ENCODE measurements at places on chromosomes 3 and 15.

DNA sequence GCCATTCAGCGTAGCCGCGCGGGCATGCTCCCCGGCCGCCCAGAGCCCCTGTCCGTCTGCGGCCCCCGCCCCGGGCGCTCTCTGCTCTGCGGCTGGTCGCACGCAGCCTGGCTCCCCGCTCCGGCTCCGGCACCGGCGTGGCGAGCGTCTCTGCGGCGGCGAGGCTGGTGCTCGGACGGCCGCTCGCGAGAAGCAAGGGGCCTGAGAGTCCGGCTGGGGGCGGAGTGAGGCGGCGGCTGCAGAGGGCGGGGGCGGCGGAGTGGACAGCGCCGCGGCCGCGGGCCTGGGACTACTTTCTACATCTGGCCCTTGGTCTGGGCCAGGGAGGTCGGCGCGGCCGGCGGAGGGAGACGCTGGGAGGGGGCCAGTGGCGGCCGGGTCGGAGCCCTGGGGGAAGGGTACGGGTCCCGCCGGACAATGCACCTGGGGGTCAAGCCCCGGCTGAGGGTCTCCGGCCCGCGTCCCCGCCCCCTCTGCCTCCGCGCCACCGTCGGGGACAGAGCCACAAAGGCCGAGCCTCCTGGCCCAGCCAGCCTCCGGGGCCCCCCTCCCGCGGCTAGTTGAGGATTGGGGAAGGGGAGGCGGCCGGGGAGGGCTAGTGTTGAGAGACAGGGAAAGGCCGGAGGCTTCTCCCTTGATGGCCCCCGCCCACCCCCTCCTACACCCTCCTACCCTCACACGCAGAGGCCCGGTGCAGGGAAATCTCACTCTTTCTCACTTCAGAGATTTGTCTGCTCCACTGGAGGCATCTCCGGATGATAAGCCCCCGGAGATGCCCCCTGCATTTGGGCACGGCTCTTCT, at the start of gene PRTG:
Gene PRTG (minus strand): TSS at position 226 of the 802 bp plus-strand sequence. CDS start 221 bp downstream, at position 5.
- no peak for DNase-seq

GRCh38 chr3:68973639-68974038, 39.8 kb downstream of the EOGT start:
- no peak for DNase-seq

DNA sequence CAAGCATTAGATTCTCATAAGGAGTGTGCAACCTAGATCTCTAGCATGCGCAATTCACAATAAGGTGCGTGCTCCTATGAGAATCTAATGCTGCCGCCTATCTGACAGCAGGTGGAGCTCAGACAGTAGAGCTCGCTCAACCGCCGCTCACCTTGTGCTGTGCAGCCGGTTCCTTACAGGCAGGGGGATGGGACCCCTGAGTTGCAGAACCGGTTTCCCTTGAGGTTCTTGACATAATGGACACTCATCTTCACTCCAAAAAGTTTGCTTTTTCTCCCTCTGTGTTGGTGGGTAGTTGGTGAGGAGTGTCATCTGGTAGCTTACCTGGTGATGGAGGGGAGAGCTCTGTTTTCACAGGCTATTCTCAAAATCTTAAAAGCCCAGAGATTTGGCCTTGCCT, 324.0 kb upstream of the TBL1XR1 start:
- no peak for DNase-seq

DNA sequence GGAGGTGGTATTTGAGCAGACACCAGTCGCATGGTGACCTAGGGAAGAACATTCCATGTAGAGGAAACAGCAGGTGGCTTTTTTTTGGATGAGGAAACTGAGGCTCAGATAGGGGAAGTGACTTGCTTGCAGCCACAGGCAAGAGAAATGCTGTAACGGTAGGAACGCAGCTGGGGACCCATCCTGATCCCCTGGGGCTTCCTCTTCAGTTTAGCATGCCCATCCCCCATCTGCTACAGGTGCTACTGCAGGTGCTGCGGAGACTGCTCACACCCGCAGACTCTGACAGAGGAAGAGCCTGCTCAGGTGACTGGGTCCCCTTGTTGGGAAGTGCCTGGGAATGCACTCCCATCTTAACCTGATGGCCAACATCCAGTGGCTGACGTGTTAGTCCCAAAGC, 55.4 kb upstream of the SEC13 start:
- DNase-seq, result no peak

GRCh38 chr15:79310612-79310984, 314 bp upstream of the TMED3 start:
- DNase-seq, result no peak

DNA sequence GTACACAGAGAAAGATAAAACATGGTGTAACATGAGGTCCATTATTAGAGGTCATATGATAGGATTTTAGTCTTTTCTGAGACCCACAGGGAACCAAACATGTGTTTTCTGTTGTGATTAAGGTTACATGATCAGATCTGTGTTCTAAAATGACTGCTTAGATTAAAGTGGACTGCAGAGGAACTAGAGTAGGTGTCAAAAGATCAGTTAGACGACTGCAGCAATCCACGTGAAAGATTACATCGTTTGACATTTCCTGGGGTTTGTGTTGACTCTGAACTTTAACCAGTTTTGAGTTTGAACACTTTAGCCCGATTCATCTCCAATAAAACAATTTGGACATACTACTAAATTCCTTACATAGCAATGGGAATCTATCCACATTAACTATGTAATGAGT, 5.1 kb downstream of the MIX23 start:
- no peak for DNase-seq

- DNase-seq, result no peak
These were observed 206.7 kb downstream of the THRB start for GRCh38 chr3:24287755-24288450.

- DNase-seq, result no peak
These were observed 149.5 kb downstream of the FGF12 start for GRCh38 chr3:192577811-192578210.

DNA sequence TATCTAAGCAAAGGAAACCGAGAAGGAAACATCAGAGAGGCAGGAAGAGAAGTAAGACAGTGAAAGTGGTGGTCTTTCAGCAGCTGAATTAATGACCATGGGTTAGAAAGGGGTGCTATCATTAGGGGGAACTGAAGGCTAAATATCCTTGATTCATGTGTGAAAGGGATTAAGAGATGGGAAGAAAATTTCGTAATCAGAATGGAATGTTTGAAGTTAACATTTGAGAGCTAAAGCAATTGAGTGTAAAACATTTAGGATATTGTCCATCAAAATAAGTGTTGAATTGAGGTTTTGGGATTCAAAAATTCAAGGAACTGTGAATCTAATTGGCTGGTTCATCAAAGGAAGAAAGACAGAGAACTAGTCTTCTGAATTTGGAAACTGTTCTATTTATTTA, 4.1 kb upstream of the ECT2 start:
- no peak for DNase-seq

DNA sequence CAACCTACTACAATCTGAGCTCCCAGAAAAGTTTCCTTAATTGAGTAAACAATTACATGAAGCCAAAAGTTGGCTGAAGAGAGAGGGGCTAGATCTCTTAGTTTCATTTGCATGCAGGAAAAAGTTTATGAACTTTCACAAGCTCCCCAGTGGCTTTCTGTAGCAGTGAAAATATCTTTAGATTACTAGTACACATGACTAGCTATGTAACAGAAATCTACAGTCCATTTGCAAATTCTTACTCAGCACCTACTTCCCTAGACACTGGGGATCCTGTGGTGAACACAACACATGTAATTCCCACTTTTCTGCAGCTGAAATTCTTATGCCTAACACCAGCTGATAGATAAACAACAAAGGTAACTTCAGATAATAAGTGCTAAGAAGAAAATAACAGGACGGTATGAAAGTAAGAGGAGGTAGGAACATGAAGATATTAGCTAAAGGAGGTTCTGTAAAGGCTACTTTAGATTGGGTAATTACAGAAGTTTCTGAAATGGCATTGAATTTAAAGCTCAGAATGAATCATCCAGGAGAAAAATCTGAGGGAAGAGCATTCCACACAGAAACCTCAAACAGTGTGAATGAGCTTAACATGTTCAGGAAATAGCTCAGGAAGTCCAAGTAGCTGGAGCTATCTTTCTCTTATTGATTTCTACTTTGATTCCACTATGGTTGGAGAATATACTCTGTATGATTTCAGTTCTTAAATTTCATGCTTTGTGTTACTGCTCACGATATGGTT, 204.8 kb downstream of the MAGI1 start:
- DNase-seq, result no peak

Data from esophagus squamous epithelium (tissue), 5 donors.